ENCODE measurements at places on chromosomes 7 and 10.

GRCh38 chr10:20931156-20931795 lies 34.2 kb upstream of the NEBL start:
- no peak for DNase-seq

GRCh38 chr10:46516660-46517416 lies 39.6 kb downstream of the GPRIN2 start:
- DNase-seq = peak; percentile 89

DNA sequence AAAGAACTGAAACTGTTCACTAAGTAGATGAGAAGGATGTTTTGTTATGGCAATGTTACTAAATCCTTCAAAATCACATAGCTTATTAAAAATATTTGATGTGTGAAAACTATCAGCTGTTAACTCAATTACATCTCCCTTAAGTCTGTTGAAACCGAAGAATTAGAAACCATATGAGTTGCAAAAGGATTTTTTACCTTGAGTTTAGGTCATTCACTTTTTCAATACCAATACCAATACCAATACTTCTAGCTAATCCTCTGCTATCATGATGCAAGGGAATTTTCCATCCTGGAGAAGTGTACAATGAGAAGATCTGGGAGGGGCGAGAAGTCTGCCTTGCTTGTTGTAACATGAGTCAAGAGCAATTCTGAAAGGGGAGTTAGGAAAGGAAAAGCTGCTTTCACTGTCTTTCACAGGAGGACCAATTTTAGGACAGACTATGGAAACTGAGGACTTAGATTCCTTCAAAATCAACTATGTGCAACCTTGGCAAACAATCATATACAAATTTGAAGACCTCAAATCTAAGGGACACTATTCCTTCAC lies 199.7 kb downstream of the IMMP2L start:
- DNase-seq = no peak

DNA sequence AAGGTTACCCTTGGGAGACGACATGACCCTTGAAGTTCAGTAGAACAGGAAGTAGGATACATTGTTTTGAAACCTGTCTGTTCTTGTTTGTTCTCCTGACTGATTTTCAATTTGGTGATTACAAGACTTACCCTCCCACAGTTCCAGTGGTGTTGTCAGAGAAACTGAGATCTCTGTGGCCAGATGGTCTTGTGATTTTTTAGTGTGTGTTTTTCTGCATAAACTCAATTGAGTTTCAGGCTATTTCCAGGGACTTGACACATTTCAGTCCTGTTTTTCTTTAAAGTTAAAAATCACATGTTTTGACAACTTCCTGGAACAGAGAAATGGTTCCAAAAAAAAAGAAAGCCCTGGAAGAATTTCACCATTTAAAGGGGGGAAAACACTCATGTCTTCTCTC lies 22.3 kb downstream of the PIK3CG start:
- no peak for DNase-seq

GRCh38 chr10:28862219-28862618 lies 184.9 kb downstream of the BAMBI start:
- no peak for DNase-seq

DNA sequence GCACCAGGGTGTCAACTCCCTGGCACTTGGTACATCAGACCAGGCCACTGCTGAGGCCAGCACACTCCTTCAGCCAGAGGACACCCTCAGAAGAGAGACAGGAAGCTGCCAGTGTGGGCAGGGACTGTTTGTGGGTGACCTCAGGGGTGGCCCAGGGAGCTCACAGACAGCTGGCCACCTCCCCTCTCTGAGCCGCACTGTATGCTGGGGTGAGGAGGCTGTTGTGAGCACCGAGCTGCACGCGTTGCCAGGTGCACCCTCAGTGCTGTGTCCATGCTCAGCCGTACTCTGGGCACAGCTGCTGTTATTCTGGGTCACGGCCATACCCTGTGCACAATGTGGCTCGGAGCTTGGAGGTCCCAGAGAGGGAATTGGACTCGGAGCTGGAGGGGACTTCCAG lies 61.5 kb upstream of the NANOS1 start:
- no peak for DNase-seq

DNA sequence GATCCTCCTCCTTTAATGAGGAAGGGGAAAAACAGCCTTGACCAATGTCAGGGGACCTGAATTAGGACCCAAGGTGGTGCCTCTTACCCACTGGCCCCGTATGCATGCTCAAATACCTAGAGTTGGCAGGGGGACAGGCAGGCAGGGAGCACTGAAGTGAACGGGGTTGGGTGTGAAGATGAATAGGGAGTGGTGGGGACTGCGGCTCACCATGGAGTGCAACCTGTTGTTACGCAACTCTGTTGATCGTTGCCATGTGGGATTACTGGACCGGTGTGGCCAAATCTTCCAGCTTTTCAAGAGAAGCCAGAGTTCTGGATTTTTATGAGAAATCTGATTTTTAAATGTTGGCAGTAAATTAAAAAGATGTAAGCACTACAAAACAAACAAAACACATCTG lies 48.1 kb downstream of the TLL2 start:
- DNase-seq = no peak

DNA sequence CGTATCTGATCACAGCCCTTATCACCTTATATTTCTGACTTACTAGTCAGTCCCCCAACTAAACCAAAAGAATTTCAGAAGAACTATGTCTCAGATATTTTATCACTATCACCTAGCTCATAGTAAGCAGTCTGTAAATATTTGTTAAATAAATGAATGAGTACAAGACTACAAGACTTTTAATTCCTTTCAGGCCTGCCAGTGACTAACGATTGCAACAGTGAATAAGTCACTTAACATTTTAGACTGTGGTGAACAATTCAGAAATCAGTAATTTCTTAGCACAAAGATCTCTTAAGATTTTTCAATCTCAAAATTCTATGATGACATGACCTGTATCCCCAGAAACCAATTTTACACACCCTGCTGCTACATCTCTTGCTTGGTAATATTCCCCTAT lies 162.2 kb downstream of the IMMP2L start:
- no peak for DNase-seq

DNA sequence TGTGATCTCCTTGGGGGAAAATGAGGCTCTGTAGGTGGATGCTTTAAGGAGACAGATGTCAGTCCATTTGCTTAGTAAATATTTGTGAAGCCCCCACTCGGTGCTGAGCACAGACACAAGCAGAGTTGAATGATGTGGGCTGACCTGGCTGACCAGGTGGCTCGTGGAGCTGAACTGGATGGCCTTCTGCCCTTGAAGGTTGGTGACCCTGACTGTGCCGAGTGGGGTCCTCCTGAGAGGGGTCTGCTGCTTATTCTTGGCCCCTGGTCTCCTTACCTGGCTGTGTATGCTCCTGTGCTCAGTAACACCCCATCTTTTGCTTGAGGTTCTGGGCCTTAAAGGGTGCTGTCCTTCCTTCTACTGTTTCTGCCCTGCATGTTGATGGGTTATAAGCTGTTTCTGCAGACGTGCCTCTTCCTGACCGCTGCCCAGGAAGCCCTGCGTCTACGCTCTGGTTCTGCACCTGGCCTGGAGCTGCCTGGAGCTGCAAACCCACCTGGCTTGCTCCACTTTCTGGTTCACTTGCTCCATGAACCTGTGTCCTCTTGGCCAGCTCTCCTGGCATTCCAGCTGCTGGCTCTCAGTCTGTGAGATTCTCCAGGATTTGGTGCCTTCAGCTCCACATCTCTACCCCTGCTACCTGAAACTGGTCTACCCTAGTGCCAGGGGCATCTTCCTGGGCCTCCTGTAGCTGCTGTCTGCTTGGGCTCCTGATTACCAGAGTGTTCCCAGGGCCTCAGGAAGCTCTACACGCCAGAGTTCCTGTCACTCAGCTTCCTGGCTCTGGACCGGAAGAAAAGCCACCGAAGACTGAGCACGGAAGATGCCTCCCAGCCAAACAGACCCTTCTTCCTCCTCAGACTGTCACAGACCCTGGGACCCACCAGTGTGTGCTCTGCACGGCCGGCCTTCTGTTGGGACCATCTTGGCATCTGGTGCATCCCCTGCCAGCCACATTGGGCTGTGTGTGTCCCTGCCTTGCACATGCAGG lies 76.5 kb downstream of the ADCY1 start:
- no peak for DNase-seq

Data from kidney glomerular epithelial cell (primary cell).